NT2/D1 (cell line): ENCODE measurements at places on chromosomes 6 and 20.

- DNase-seq, result no peak
Measured at GRCh38 chr20:40319741-40320516, 369.1 kb downstream of the MAFB start.

GRCh38 chr20:23145281-23145700 is 59.2 kb upstream of the CD93 start:
- DNase-seq, result no peak

GRCh38 chr6:125415913-125416312 is 114.1 kb upstream of the HDDC2 start:
- DNase-seq, result no peak

- DNase-seq, result no peak
Measured at GRCh38 chr6:52994839-52995088, 320 bp downstream of the GSTA4 start.

GRCh38 chr20:64038565-64039292 is 2.7 kb downstream of the C20orf204 start:
- DNase-seq, result no peak
